ENCODE measurements at places on chromosomes 7 and 10.

DNA sequence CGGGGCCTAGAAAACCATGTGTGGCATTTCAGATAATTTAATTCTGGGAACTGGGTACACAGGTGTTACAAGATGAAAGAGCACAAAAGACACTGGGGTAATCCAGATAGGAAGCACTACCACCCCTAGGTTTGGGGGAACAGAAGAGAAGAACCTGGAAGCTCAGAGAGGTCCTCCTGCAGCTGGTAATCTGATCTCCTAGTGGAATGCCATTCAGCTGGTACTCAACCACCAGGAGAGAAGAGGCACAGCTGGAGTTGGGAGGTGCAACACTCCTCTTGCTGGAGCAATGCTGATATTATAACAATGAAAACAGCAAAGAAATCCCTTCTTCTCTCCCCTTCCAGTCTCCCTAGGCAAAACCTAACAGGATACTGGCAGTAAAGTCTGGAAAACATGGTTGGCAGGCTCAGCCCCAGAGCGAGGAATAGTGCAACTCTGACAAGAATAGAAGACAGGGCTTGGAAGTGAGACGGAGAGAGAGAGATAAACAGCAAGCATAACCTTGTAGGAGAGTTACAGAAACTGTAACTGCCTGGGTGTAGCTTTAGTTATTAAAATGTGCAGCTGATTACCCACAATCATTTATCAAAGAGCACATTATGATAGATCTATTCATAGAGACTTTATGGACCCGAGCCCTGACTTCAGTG is 35.0 kb downstream of the NRF1 start:
- no peak for DNase-seq

- DNase-seq: no peak
Observed at GRCh38 chr10:48976196-48976595, 36.6 kb upstream of the LRRC18 start.

DNA sequence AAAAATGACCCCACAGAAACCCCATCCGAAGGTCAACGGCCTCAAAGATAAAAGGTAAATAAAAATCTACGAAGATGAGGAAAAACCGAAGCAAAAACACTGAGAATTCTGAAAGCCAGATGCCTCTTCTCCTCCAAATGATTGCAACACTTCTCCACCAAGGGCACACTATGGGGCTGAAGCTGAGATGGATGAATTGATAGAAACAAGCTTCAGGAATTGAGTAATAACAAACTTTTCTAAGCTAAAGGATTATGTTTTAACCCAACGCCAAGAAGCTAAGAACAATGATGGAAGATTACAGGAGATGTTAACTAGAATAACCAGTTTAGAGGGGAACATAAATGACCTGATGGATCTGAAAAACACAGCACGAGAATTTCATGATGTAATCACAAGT is 127.8 kb downstream of the MACC1 start:
- DNase-seq: no peak

- no peak for DNase-seq
Observed at GRCh38 chr7:154578336-154578735, 424.6 kb downstream of the PAXIP1 start.

DNA sequence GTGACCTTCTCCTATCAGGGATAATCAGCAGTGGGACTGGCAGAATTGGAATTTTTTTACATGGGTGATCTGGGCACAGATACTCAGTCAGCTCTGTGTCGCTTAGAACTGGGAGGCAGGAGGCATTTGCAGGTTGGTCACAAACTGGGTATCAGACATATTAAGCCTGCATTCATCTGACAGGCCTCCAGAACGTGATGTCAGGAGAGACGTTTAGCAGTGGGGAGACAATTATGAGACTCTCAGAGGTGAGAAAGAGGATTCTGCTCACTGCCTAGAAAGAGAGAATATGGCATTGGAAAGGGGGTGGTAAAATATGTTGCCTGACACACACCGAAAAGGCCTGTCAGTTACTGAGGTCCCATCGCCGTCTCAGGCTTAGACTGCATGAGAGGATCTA is 717.6 kb upstream of the GALNT17 start:
- DNase-seq: no peak

- DNase-seq: no peak
Observed at GRCh38 chr7:110974441-110974840, 116.5 kb upstream of the LRRN3 start.

DNA sequence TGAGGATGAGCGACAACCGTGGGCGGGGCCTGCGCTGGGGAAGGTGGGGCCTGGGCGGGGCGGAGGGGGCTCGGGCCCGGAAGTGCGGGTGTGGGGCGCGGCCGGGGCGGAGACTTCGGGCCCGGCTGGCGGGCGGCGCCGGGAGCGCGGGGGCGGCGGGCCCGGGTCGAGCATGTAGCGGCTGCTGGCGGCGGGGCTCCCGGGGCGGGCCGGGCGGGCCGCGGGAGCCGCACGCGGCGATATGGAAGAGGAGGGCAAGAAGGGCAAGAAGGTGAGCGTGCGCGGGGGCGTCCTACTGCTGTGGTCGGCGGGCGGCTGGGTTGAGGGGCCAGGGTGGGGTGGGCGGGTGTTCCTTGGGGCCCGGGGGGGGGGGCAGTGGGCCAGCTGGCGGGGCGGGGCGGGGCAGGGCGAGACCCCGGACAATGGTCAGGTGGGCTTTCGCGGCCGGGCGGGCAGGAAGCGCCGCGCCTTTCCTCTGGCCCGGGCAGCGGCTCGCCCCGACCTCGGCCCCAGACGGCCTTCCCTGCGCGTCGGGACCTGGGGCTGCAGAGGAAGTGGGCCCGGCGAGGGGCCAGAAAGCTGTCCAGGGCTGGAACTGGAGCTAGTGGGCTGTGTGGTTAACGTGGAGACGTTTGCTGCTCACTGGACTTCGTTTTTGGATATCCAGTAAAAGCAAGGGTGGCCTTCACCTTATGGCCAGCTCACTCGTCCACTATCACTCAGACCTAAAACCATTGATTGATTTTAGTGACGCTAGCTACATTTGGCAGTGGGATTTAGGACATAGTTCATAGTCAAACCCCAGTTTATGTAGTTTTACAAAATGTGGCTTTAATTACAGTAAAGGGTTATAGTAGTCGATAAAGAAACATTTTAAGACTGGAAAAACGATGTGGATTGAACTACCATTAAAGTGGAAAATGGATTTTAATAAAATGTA is at the start of gene CCM2:
Gene CCM2, plus strand, starts transcription at position 109 of the 940 bp plus-strand sequence. Its CDS starts 133 bp downstream, at position 242.
- DNase-seq: no peak

GRCh38 chr10:21702633-21703111 is 168.6 kb downstream of the MLLT10 start:
- DNase-seq: no peak

- DNase-seq: no peak
Observed at GRCh38 chr10:74808501-74808900, 17.9 kb upstream of the KAT6B start.

DNA sequence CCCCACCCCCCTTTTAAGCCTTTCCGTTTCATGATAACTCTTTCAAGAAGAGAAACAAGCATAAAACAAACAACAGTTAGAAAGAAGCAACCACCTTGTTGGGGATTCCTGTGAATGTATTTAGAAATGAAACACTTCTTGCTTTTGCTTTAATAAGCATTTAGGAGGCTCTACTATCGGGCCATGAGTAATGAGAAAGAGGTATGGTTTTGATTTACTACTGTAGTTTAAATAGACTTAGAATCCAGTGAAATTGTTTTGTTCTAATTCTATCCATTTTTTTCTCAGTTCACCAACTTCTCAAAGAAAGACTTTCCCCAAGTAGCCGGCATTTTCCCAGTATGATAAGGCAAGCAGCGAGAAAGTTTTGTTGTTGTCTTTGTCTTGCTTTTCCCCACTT is 168.7 kb upstream of the HABP2 start:
- DNase-seq: no peak

GRCh38 chr7:129557686-129558481 is 53.6 kb upstream of the NRF1 start:
- no peak for DNase-seq

DNA sequence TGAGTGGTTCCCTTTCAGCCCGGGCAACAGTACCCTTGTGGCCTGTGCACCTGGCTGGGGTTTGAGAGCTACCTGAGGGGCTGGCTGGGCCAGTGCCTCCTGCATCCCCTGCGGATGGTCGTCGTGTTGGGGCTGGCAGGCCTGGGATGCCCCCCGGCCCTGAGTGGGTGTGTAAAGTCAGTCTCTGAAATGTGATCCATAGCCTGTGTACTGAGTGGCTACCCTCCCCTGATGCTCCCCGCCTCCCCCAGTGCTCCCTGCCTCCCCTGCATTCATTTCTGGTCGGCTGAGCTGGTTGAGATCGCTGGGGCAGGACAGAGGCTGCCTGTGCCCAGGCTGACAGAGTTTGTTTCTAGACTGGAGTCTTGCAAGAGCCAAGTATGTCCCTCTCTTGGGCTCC is 9.3 kb downstream of the ZNF316 start:
- DNase-seq: no peak

DNA sequence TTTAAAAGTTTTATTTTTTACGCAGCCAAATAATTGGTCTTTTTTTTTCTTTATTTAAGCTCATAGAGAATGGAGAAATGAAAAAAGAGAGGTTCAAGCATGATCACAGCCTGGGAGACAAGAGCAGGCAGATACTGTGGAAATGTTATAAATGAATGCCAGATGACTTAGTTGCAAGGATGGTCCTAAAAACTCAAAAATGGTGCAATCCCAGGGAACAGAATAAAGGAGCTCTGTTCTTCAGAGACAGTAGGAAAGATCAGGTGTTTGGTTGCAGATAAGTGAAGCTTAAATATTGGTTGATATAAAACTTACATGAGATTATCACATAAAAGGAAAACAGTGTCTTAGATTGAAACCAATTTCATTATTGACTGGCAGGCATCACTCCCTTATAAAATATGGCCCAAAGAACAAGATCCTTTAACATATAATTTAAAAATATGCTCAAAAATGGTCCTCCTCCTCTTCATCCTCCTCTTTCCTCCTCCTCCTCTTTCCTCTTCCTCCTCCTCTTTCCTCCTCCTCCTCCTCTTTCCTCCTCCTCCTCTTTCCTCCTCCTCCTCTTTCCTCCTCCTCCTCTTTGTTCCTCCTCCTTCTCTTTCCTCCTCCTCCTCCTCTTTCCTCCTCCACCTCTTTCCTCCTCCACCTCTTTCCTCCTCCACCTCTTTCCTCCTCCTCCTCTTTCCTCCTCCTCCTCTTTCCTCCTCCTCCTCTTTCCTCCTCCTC is 18.6 kb downstream of the GNAT3 start:
- no peak for DNase-seq

- DNase-seq: no peak
Observed at GRCh38 chr10:65194555-65194954, 1673.4 kb downstream of the REEP3 start.

DNA sequence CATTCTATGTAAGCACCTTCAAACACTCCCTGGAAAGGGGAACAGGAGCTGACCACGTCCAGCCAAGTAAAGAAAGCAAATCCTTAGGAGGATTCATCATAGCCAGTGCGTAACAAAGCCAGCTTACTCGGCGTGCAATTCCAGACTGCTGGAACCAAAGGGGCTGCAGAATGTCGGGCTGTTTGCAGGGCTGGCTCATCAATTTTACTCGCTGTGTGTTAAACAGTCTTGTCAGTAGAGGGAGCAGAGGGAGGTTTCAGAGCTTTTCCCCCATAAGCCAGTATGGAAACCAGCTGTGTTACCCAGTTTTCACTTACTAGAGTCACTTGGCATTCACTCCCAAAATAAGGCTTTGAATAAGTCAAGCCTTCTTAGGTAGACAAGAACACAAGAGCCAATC is 127.1 kb downstream of the KMT2E start:
- no peak for DNase-seq

- no peak for DNase-seq
Observed at GRCh38 chr7:43725251-43725650, 4.1 kb downstream of the COA1 start.

DNA sequence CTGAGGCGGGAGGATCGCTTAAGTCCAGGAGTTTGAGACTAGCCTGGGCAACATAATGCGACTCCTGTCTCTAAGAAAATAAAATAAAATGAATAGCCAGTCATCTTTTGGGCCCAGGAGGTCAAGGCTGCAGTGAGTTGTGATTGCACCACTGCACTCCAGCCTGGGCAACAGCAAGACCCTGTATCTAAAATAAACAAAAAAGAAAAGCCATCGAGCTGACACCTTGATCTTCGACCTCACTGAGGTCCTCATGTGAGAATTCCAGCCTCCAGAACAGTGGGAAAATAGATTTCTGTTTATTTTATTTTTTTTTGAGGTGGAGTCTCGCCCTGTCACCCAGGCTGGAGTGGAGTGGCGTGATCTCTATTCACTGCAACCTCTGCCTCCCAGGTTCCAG is 301.5 kb upstream of the GALNT17 start:
- no peak for DNase-seq

- no peak for DNase-seq
Observed at GRCh38 chr7:68414631-68415425, 1183.4 kb upstream of the AUTS2 start.

- no peak for DNase-seq
Observed at GRCh38 chr10:11437391-11438142, 173.9 kb downstream of the USP6NL start.

GRCh38 chr7:7771452-7771851 is 53.0 kb upstream of the RPA3 start:
- no peak for DNase-seq

DNA sequence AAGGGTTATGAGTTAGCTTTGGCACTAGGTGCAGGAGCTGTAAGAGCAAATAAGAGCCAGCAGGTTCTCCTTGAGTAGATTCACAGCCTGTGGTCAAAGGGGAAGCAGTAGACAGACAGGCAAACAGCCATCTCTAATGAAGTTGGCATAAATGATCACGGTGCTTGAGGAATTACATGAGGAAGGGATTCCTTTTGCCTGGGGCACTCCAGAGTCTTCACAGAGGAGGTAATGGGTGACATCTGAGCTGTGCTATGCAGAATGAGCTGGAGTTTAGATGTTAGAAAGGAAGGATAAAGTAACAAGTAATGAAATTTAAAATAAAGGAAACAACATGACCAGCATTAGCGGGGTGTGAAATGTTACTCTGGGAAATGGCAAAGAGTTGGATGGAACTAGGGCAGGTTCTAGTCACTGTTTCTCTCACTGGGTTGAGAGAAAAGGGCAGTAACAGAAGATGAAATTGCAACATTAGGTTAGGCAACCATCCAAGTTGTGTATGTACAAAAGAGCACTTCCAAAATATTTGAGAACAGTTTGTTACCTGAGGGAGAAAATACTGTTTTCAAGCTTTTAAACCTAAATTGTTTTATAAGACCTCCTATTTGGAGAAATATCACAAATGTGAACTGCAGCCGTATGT is 613.8 kb downstream of the PHTF2 start:
- DNase-seq: no peak

- DNase-seq: no peak
Observed at GRCh38 chr7:87083865-87084519, 24.5 kb upstream of the ELAPOR2 start.

- DNase-seq: no peak
Observed at GRCh38 chr10:131770946-131771633, 129.7 kb upstream of the PPP2R2D start.

DNA sequence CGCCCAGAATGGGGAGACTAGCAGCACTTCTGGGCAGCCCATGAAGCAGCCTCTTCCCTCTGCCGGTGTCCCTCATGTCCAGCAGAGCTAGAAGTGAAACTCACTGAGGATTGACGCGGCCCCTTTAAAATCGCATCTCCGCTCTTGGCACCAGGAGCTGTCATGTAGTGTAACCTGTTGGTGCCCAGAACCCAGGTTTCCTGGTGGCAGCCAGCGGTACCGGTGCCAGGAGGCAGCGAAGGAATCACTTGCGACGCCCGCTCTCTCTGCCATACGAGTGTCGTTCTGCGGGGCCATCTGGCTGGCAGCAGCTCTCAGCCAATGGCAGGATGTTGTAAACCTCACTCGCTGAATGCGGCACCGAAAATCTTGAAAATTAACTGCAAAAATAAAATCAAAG is 82.7 kb downstream of the CUX1 start:
- no peak for DNase-seq

GRCh38 chr7:50854247-50854646 is 71.6 kb upstream of the GRB10 start:
- no peak for DNase-seq

Data from GDM1 (cell line).